ENCODE measurements at places on chromosomes 5 and 9.

- DNase-seq, result peak; percentile 98
Measured at GRCh38 chr5:160287378-160288051, 24.8 kb downstream of the CCNJL start.

DNA sequence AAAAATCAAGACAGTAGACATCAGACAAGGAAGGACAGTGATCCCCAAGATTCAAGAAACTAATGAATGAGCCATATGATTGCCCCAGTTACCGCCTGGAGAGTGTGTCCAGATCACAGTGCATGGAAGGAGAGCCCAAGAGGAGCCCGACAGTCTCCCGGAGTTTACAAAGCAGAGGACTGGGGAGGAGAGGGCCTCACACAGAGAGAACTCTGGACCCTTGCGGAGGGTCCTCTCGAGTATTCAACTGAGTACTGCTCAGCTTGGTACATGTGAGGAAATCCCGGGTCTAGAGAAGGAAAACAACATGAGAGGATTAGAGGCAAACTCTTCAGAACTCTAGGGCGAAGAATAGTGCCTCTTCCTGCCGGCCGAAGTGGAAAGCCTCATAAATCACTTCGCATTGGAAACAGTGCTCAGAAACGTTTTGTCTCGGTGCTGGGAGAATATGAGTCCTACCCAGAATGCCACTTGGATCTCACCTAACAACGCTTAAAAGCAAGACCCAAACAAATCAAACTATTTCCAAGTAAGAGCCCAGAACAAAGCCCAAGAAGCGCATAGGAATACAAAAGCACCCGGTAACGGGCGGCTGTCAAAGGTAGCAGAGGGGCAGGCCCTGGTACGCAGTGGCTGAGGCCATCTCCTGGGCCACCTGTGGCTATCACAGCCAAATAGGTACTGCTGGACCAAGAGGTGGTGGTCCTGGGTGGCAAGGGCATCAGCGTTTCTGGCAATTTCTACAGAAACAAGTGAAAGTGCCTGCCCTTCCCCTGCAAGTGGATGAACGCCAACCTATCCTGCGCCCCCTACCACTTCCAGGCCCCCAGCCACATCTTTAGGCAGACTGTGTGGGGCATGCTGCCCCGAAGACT lies 36.0 kb downstream of the FAM78A start:
- DNase-seq, result no peak

- no peak for DNase-seq
Measured at GRCh38 chr5:133983674-133984073, 15.2 kb upstream of the C5orf15 start.

GRCh38 chr9:137187386-137187785 lies 974 bp downstream of the ANAPC2 start:
- DNase-seq, result no peak

- no peak for DNase-seq
Measured at GRCh38 chr5:38467353-38468040, 88.9 kb downstream of the LIFR start.

- no peak for DNase-seq
Measured at GRCh38 chr9:801399-802071, 40.0 kb upstream of the DMRT1 start.

GRCh38 chr9:7671847-7672246 lies 127.7 kb downstream of the DMAC1 start:
- DNase-seq, result no peak

GRCh38 chr9:102507044-102507687 lies 488.0 kb upstream of the CYLC2 start:
- DNase-seq, result no peak

- no peak for DNase-seq
Measured at GRCh38 chr5:130102375-130102774, 198.1 kb downstream of the CHSY3 start.

GRCh38 chr5:97224112-97224750 lies 41.2 kb upstream of the RIOK2 start:
- DNase-seq, result no peak

DNA sequence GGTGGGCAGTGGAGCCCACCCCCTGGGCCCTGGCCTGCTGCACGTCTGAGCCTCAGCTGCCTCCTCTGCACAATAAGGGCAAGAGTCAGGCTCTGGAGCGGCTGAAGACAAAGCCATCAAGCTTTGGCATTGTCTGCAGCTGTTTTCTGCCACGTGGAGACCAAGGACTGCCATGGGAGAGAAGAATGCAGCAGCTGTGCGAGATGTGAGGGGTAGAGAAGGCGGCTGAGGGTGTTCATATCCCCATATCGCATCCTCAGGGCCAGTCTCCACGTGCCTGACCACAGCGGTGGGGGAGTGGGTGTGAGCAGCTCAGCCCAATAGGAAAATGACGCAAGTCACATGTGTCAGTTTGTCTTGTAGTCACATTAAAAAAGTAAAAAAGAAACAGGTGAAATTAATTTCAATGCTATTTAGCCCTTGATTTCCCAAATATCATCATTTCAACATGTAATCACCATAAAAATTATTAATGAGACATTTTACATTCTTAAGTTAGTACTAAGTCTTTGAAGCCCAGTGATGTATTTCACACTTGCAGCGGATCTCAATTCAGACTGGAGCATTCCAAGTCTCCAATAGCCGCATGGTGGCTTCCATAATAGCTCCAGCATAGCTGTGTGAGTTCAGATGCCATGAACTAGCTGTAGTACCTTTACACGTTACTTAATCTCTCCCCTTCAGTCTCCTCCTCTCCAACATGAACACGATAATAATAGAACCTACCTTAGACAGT lies 6.6 kb downstream of the C1QTNF2 start:
- DNase-seq, result peak; percentile 37
